ENCODE measurements at places on chromosomes 13 and 19.
A peak's percentile ranks its signal among the peaks of the same experiment; 100 is the strongest.

DNA sequence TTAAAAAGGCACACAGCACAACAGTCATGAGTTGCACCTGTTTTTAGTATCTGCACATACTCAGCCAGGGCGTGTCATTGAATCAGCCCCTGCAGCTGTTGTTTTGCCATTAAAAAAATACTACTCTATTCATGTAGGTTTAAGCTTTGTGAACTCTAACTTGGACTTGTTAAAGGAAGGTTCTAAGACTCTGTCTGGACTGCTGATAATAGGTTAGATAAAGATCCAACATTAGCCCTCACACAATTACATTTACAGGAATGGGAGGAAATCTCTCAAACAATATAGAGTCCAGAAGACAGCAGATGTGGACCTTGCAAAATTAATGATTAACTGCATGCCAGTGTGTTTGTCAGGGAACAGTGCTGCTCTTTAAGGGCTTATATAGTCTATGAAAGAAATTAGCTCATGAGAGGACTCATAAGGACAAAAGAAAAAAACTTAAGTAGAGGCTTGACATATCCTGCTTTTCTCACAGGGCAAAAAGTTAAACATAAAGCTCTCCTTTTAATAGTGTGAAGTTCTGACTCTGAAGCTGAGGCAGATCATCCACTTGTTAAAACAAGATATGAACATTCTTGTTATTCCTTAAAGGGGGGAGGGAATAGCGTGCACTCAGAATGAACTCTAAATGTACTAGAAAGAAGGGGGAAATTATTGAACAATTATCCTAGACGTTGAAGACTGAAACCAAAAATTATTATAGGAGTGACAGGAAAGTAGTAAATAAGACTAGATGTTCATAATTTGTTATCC, 243.6 kb downstream of the NDFIP2 start:
- no peak for DNase-seq

DNA sequence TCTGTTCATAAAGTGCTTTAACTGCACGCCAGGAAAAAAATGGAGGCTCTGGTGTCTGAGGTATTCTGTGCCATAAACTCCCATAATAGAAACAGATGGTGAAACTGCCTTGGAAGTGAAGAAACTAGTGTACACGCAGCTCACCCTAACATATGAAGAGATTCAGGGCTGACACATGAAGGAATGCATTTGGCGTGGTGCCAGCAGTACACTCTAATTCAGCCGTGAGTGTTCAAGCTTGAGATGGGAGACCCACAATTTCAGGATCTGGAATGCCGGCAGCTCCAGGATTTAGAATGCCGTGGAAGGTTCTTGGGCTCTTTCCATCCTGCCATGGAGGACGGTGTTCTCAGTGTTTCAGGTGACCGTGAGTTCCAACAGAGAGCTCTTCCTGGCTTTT, 478.4 kb downstream of the TSHZ3 start:
- DNase-seq, result no peak

DNA sequence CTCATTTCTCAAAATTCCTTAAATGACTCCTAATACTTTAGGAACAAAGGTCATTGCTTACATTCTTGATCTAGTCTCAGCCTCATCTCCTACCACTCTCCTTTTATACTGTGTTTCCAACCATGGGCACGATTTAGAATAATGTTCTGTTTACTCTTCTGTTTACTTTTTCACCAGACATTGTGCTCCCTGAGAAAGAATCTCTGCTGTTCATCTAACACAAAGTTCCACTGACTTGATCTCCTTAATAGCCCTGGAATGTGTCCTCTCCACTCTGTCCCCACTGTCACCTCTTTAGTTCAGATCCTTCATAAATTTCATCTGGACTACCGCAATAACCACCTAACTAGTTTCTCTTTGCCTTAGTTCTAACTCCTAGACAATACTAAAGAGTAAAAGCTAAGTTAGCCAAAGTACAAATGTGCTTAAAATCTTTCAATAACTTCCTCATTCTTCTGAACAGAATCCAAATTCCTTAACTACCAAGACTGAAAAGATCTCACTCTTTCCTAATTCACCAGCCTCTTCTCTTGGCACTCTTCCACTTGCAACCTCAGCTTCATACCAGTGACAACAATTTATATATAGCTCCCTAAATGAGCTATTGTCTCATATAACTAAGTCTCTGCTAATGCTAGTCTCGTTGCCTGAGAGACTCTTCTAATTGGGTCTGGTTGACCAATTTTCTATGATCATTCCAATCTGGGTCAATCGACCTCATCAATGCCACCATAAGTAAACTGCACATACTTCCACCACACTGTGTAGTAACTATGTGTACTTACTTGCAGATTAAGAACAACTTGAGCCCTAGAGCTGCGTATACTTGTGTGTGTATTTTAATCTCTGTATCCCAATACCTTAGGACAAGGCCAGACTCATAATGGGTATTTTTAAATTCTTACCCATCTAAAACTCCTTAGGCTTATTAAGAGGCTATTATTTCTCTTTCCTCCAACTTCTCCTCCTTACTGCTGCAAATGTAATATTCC, 179.9 kb downstream of the VWA8 start:
- DNase-seq, result no peak

DNA sequence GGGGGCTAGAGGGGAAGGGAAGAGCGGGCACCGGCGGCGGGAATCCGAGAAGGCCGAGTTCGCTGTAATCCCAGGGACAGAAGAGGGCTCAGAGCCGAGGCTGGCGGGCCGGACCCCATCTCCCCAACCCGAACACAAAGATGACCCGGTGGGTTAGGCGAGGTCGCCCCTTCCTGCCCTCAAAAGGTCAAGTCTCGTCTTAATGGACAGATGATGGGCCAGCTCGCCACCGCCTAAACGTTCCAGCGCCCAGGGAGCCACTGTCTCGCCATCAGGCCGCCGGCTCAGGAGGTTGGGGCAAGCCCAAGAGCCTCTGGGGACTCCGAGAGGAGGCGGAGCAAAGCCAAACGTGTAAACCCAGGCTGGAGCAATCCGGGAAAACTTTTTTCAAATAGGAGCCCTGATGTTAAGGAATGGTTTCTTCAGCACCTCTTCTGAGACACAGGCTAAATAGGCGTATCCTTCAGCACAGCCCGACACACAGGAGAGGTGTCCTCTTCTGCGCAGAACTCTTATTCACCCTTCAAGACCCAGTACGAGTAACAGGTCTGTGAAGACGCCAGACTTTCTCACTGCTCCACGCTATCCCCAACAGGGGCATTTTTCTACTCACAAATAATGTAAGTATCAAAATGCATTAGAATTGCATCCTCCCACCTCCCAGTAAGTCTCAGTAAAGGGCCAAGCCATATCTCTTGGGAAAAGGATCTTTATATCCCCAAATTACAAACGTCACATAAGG, 6.3 kb upstream of the POU4F1 start:
- DNase-seq, result no peak

DNA sequence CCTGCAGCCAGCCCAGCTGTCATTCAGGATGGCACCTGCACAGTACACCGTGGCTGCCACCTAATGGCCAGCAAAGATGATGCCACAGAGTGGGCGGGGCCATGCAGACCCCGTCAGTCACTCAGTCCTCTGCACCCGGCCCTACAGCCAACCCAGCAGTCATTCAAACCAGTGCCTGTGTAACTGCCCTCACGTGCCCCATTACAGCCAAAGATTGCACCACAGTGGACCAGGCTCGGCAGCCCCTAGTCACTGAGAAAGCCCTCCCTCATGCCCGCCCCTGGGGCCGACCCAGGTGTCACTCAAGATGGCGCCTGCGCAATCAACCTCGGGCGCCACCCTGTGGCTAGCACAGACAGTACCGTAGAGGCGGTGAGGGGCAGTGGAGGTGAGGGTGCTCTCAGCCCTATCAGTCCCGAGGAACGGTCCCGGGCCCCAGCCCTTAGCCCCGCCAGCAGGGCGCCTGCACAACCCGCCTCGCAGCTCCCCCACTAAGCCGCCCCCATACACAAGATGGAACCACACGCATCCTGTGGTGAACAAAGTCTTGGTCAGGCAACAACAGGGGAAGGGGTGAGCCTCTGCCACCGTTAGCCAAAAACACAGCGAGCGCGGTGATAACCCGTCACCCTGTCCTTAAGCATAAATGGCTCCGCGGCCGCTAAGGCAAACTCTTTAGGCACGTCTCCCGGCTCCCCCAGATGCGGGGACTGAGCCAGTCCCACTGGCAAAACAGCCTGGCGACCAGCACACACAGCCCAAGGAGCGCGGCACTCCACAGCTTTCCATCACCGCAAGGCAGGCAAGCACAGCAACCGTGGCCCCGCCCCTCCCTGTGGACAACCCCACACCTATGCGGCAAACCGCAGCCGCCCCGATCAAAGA, 2.3 kb downstream of the PEG3 start:
- DNase-seq, result no peak

DNA sequence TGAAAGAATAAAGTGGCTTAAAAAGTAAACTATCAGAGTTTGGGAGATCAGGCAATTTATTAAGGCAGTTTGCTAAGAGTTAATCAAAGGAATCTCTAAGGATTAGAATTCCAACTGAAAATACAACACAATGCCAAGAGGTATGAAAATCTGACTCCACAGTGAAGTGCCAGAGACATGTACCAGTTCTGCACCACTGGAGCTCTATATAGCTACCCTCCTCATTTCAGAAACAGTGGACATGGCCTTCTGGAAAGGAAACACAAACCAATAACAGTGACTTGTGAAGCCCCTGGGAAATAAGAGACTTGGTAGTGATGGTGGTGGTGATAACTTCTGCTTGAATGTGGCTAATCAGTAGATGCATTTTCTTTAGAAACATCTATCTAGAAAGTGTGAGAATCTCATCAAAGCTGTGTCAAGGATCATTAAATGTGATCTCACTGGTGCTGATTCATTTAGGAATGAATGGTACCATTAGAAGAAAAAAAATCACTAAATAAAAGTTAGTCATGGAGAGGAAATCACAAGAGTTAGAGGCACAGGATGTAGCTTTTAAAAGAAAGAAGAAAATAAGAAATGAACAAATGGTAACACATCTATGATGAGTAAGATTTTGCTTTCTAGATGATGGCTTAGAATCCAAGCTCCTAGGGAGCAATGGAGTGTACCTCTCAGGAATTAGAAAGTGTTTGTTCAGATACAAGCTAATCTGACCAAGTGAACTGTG, 20.1 kb upstream of the N4BP2L1 start:
- DNase-seq, result no peak

GRCh38 chr13:109647053-109647452, 139.3 kb downstream of the IRS2 start:
- DNase-seq, result no peak

- no peak for DNase-seq
These were observed 1.7 kb upstream of the SLITRK5 start for GRCh38 chr13:87669379-87669978.

DNA sequence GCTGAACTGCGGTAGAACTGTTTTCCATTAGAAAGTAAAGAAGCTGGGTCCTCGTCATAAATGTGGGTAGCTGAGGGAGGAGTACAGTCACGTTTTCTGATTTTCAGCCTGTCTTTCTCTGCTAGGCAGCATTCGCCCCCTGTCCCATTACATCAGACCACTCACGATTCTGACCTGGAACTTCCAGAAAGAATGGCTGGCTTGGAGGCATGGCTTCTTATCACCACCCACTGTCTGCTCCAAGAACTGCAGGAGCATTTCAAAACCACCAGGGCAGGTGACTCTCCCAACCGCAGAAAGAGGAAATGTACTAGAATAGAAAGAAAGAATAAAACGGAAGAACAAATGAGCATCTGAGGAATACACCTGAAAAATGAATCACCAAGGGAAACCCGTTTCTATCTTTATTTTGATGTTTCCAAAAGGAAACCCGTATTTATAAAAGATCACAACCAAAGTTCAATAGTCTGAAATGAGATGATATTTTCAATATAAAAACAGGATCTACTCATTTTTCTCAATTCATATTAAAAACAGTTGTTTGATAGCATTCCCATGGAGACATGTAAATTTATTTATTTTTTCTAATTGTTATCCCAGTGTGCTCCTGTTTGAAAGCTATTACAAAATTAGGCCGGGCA, 22.1 kb upstream of the POMP start:
- peak; percentile 32 for DNase-seq

DNA sequence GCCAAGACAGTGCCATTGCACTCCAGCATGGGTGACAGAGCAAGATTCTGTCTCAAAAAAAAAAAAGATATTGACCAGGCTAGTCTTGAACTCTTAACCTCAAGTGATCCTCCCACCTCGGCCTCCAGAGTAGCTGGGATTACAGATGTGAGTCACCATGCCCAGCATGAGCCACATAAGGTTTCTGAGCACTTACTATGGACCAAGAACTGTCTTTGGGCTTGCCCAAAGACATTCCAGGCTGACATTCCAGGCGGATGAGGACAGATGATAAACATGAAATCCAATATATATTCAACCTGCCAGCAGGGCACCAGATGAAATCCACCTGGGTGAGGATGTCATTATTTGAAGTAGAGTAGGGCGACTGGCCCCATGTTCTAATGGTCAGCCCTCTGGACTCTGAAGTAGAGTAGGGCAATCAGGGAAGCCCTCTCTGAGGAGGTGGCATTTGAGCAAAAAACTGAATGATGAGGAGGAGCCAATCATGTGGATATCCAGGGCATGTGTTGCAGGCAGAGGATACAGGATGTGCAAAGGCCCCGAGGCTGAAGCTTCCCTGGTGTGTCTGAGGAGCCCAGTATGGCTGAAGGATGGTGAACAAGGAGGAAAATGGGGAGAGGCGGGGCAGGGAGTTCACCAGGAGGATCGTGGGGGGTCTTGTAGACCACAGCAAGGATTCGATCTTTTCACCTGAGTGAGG, 4.0 kb downstream of the C19orf38 start:
- DNase-seq, result no peak

DNA sequence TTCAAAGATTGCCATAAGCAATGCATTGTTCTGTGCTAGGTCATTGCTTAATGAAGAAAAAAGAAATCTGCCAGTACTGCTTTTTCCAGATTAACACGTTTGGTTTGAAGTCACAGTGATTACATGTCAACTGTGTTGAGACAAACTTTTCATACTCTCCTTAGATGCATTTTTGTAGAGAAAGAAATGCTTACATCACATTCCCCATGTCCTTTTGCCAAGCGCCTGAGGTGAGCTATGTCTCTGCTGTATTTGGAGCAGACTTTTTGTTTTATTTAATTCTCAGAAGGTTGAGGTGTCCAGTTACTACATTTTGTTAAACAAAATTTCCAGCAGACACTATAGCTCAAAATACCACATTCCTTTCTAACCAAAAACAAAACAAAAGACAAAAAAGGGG, 16.2 kb downstream of the LACC1 start:
- no peak for DNase-seq

GRCh38 chr13:99312493-99312883, 5.3 kb upstream of the GPR183 start:
- DNase-seq, result no peak

DNA sequence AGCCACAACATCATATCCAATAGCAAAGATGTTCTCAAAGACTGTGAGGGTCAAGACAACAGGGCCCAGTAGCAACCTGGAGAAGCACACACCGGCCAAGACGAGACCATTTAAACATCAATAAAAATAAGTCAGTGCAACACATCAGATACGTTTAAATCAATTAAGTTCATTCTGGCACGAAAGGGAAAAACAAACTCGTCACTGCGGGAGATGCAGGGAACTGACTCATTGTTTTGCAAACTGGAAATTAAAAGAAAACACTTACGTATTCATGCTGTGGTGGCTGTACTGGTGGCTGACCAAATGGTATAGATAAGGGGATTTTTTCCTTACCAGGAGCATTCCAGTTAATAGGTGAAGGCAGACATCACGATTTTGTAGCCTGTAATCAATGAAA, 26.3 kb upstream of the SLC15A1 start:
- DNase-seq, result no peak
